ENCODE measurements at places on chromosomes 5 and 9. TPM values are rescaled to one million over a fixed set of nuclear protein-coding genes. Genes with fewer than 3 reads are reported as not detected.

ADAMTS19 gene
- not detected for total RNA-seq

CACNA1B gene
- total RNA-seq, result 0.34 TPM

RFESD gene
- 3.5 TPM for total RNA-seq

KCNN2 gene
- total RNA-seq, result 0.17 TPM

PRUNE2 gene
- total RNA-seq, result not detected

LAMC3 gene
- total RNA-seq, result 0.37 TPM

IFNB1 gene
- not detected for total RNA-seq

DNA sequence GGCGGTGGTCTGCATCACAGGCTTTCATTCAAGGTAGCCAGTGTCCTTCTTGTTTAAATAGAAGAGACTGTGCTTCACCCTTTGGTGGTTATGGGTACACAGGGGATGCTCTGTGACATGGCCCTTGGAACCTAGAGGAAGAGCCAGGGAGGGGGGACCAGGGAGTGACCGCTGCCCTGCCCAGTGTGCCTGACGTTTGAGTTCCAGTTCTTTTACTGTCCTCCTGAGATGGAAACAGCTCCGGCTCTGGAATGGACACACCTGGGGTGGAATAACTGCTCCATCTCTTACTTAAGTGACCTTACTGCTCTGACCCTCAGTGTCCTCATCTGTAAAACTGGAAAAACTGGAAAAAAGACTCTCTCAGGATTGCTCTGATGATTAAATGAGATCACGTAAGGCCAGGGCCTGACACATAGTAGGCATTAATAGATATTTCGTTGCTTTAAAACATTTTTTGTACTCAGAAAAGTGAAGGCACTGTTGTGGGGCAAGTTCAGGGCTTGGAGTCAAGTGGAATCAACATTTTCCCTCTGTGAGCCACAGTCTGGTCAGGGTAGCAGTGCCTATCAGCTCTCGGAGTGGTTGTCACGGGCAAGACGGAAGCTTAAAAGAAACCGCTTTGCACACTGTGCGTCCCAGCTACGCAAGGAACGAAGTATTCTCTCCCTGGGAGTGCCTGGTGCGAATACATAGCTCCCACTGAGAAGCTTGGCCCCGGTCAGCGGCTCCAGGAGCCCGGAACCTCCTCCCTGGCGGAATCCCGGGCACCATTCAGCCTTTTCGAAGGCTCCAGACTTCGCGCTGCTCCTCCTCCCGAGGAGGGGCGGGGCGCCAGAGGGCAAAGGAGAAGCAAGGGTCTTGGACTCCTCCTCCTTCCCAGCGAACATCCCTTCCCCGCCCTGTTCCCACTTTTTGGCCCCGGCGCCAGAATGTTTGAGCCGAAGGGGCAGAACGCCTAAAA lies 5.8 kb downstream of the POU4F3 start:
- no peak for DNase-seq

GRCh38 chr5:165863239-165863638 lies 2357.8 kb downstream of the MAT2B start:
- no peak for DNase-seq

DNA sequence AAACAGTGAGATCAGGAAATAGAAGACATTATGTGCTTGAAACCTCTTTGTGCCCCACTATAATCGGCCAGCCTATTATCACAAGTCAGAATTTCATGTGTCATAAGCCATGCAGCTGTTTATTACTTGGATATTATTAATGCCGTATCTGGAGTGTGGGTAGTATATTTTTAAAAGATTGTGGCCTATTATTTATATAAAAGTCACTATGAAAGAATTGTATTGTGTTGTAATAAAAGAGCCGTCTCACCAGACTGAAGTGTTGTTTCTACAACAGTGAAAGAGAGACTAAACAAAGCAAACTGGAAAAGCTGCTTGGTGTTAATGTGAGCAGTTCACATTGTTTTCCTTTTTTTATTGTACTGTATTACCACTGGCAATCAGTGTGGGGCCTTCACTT lies 449.1 kb downstream of the PSAT1 start:
- DNase-seq, result no peak

- no peak for DNase-seq
These were observed 27.3 kb downstream of the CARNMT1 start for GRCh38 chr9:75000835-75001234.

DNA sequence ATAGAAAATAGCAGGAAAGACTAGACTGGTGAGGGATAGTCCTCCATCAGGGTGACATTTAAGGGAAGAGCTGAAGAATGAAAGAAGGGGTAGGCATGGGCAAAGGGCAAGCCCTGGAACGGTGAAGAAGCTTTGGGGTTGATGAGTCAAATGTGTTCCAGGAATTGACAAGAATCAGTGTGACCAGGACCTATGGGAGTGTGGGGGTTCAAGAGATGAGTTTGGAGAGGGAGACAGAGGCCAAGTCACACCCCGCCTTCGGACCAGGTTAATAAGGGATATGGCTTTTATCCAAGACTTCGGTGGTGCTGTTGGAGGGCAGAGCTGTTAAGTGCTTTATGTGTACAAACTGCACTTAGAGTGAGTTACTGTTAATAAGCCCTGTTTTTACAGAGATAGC lies 920 bp downstream of the PMPCA start:
- no peak for DNase-seq

DNA sequence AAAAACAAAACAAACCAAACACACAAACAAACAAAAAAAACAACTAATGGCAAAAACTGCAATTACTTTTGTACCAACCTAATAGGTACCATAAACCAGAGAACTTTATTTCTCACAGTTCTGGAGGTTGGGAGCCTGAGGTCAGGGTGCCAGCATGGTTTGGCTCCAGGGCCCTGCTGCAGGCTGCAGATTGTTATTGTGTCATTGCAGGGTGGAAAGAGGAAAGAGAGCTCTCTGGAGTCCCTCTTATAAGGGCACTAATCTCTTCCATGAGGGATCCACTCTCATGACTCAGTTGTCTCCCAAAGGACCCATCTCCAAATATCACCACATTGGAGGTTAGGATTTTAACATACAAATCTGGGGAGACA lies 64.9 kb upstream of the CPEB4 start:
- no peak for DNase-seq

- no peak for DNase-seq
These were observed 872.9 kb downstream of the TAF11L14 start for GRCh38 chr5:18507114-18507513.

- DNase-seq, result peak; percentile 22
These were observed 5.9 kb downstream of the FKBP15 start for GRCh38 chr9:113215132-113215531.

GRCh38 chr5:150413176-150413901 lies 629 bp upstream of the CD74 start:
- no peak for DNase-seq

GRCh38 chr5:136191304-136192014 lies 1.5 kb downstream of the SMIM32 start:
- peak; percentile 31 for DNase-seq

- no peak for DNase-seq
These were observed 170.9 kb downstream of the PALM2AKAP2 start for GRCh38 chr9:109950710-109951443.

DNA sequence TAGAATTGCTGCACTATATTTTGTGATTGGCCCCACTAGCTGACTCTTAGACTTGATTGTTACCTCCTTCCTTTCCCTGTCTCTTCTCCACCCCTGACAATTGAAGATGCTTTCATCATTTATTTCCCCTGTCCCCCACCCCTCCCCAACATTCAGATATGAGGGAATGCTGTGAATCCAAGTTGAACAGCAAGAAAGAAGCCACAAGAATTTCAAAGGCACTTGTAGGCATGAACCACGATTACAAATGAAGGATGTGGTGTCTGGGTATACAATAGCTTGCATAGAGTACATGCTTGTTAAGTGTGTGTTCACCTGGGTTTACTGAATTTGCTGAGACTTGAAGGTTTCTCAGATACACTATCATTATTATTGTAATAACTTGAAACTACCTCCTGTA lies 78.3 kb upstream of the TRIO start:
- no peak for DNase-seq

DNA sequence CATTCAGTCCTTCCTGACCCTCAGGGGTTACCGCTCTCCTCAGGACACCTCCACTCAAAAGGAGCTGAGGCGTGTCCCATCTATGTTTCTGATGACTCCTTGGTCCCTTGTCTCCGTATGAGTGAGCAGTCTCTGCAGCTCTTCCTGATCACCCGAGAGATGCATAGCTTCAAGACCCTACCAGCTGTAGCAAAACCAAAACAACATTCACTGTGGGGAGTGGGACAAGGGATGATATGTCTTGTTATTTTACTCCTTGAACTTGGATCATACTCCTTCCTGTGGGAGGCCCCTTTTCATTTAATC lies 14.4 kb downstream of the GLDC start:
- no peak for DNase-seq

Data from A673 (cell line).